ENCODE measurements at places on chromosomes 6 and 20.

DNA sequence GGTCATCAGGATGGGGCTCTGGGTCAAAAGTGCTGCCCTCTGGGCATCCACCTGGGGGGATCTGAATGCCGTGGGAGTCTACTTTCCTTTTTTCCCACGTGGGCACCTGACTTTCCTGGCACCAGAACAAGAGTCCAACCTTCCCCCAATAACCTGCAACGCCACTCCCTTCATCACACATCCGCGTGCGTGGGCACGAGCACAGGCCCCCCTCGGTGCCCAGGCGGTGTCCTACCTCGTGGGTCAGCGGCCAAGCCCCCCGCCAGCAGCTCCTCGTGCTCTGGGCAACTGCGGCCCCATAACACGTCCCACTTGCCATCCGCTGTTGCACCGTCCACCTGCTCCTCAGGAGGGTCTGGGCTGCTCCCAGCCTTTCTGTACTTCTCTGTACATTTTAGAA lies 87.0 kb downstream of the YTHDF1 start:
- DNase-seq, result no peak

DNA sequence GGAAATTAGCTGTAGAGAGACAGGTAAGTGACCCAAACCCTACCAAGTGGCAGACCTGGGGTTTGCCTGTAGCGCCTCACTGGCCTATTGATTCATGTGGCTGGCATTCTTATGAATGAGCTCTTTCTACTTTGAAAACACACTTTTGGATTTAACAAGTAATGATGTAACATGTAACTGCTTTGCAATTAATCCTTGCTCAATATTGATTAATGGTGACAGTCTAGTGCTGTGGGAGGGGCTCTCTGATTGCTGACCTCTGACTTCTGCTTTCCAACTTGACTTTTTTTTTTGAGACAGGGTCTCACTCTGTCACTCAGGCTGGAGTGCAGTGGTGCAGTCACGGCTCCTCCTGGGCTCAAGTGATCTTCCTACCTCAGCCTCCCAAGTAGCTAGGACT lies 82.7 kb downstream of the TIAM2 start:
- no peak for DNase-seq

DNA sequence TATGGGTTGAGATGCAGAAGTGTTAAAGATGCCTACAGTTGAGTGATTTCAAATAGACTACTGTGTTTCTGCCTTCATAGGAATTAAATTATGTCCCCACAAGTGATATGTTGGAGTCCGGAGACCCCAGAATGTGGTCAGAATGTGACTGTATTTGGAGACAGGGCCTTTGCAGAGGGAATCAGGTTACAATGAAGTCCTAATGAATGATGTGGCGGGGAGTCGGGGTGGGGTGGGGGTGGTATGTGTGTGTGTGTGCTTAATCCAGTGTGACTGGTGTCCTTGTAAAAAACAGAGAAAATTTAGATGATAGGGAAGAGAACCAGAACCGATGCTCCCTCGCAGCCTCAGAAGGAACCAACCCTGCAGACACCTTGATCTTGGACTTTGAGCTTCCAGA lies 448.2 kb downstream of the QKI start:
- DNase-seq, result no peak

- DNase-seq, result no peak
Observed at GRCh38 chr20:46690219-46691106, 1.2 kb upstream of the TP53RK start.

Measured in NCI-H226 (cell line).